Omental fat pad (tissue), 4 donors: ENCODE measurements at places on chromosomes 2 and 18. TPM values are rescaled to one million over a fixed set of nuclear protein-coding genes. Genes with fewer than 3 reads are reported as not detected.

SPTBN1 gene
- 681 TPM for total RNA-seq

PLB1 gene
- 6.3 TPM for total RNA-seq

- DNase-seq, result no peak
Observed at GRCh38 chr18:69487488-69488394, 87.1 kb downstream of the DOK6 start.

DNA sequence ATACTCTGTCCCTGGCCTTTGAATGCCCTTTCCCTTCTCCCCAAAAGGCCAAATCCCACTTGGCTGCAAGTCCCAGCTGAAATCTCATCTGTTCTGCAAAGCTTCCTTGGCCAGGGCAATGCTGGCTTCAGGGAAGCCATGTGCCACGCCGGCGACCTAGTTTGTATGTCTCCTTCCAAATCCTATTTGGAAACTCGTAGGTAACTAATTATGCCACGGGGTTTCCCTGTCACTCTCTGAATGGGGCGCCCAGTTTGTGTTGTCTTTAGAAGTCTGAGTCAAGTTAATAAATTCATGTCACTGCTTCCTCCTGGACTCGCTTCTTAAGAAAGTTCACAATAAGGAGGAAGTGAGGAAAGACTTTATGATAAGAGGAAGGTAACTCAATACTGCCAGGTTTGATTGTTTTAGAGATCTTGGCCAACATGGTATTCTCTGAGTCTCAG is 19.1 kb downstream of the FHL2 start:
- DNase-seq, result no peak

DNA sequence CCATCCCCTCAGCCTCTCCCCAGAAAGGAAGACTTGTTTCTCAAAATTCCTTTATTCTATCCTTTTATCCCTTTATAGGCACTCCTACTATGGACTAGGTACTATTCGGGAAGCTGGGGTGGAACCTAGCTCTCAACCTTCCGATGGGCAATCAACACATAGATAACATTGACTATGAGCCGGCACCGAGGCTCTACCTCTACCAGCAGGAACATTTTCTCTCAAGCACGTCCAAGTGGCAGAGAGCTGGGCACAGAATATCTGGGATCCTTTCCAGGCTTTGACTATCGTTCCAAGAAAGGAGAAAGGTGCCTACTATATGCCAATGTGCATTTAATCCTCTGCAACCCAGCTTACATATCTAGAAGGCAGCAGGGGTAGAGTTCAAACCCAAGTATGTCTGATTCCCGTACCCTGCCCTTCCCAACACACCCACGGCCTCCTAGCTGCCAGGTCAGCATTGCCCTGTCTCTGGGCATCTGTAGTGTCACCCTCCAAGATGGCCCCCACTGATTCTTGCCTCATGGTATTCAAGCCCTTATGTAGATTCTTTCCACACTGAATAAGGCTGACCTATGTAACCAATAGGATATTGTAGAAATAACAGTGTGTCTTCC is 28.3 kb downstream of the TNS1 start:
- no peak for DNase-seq

DNA sequence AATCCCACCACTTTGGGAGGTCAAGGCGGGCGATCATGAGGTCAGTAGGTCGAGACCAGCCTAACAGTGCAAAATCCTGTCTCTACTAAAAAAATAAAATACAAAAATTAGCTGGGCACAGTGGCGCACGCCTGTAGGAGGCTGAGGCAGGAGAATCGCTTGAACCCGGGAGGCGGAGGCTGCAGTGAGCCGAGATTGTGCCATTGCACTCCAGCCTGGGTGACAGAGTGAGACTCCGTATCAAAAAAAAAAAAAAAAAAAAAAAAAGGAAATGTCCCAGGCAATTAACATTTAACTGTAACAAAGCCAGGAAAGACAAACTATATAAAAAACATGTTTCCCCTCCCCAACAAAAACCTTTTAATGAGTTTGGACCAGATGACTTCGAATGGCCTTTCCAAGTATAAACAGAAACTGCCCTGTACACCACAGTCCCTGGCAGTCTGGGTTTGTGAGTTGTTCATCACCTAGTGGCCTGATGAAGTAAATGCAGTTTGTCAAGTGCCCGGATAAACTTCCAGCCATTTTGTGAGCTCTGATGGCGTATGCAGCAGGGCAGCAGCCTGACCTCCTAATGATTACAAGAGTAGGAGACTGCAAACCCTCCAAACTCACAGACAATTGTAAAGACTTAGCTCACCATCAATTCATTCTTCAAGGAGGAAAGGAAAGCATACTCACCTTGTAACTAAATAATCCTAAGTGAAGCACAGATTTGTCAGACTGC is 16.6 kb upstream of the PCBP1 start:
- DNase-seq, result no peak

DNA sequence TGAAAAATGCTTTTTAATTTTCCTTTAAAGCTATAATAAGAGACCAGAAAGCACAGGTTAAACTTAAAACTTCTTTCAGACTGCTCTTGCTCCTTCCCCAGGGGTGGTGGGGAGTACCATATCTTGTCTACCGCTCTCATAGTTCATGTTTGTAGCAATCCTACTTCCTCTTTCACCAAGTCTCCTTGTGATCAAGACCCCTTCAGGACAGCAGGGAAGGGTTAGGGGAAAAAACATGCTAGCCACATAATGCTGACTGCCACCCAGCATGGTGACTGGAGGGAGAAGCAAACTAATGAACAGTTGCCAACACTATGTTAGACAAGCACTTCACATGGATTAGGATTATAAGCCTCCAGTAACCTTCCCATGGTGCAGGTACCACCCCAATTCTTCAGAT is 8.6 kb downstream of the MYO5B start:
- no peak for DNase-seq

DNA sequence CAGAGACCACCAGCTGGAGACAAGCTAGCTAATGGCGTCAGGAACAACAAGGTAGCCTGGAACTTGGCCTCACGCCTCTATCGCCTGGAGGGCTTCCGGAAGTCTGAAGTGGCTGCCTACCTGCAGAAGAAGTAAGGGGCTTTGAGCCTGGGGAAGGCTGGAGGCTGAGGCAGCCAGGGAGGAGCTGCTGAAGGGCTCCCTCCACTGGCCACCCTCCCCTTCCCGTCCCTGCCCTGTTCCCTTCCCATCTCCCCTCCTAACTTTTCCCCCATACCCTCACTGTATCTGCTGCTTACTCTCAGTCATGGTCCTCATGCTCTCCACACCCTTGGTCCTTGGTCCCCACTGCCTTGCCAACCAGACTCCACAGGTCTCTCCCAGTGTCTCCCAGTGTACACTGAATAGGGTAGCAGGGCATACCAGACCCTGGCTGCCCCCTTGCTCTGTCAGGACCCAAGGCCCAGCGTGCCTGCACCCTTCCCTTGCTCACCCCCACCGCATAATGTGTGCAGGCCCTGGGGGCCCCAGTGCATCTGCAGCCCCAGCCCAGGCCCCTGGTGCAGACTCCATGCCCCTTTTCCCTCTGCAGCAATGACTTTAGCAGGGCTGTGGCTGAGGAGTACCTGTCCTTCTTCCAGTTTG is 18.8 kb downstream of the PSD4 start:
- no peak for DNase-seq
